ENCODE measurements at places on chromosomes 12 and 14. TPM values are rescaled to one million over a fixed set of nuclear protein-coding genes. Genes with fewer than 3 reads are reported as not detected.

- H3K36me3 ChIP-seq = peaks cover 6% of the 10 kb centered on the region
- H3K27me3 ChIP-seq = no peaks in the 10 kb centered on the region
- no peak overlapping the region for H3K27ac ChIP-seq
- no peak overlapping the region for H3K4me3 ChIP-seq
- H3K4me1 ChIP-seq = peaks cover 9% of the 10 kb centered on the region
These were observed 101.7 kb downstream of the KIF21A start for GRCh38 chr12:39341179-39341578.

- no peaks in the 10 kb centered on the region for H3K36me3 ChIP-seq
- no peak overlapping the region for H3K27ac ChIP-seq
- no peak for DNase-seq
These were observed 55.0 kb downstream of the TBK1 start for GRCh38 chr12:64506955-64507354.

DNA sequence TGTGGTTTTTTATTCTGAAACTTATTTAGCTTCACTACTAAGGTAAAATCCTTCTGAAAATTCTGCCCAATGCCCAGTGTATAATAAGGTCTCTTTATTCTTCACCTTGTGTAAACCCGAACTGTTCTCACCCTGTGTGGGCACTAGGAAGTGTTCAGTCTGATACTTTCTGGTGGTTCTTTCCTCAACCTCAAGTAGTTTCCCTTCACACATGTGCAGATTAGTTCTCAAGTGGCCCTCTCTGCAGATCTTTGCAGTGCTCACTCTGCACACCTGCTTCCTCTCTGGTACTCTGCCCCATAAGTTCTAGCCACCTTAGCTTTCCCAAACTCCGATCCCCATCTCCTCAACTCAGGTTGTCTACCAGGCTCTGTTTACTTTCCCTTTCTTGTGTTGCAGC, 61.6 kb downstream of the RAD51B start:
- no peaks in the 10 kb centered on the region for H3K27me3 ChIP-seq
- no peak overlapping the region for H3K27ac ChIP-seq
- H3K4me1 ChIP-seq = no peaks in the 10 kb centered on the region
- no peak for DNase-seq

GRCh38 chr12:114499338-114499737, 93.4 kb upstream of the TBX5 start:
- no peaks in the 10 kb centered on the region for H3K4me1 ChIP-seq
- H3K36me3 ChIP-seq = no peaks in the 10 kb centered on the region
- H3K4me3 ChIP-seq = no peak overlapping the region
- H3K27me3 ChIP-seq = 0 out of 3 replicates have a peak, but pooled peaks cover 3% of the 10 kb centered on the region
- H3K27ac ChIP-seq = no peak overlapping the region

- DNase-seq = no peak
- H3K27ac ChIP-seq = no peak overlapping the region
- no peaks in the 10 kb centered on the region for H3K36me3 ChIP-seq
- no peaks in the 10 kb centered on the region for H3K4me1 ChIP-seq
- H3K27me3 ChIP-seq = no peaks in the 10 kb centered on the region
- H3K4me3 ChIP-seq = no peak overlapping the region
These were observed 664.7 kb upstream of the FBXO33 start for GRCh38 chr14:40096968-40097367.

- H3K27ac ChIP-seq = no peak overlapping the region
- H3K4me1 ChIP-seq = peaks cover 26% of the 10 kb centered on the region
- H3K36me3 ChIP-seq = no peaks in the 10 kb centered on the region
- no peak for DNase-seq
- no peak overlapping the region for H3K4me3 ChIP-seq
- no peaks in the 10 kb centered on the region for H3K27me3 ChIP-seq
These were observed 242.5 kb downstream of the ZFP36L1 start for GRCh38 chr14:68550338-68550715.

DNA sequence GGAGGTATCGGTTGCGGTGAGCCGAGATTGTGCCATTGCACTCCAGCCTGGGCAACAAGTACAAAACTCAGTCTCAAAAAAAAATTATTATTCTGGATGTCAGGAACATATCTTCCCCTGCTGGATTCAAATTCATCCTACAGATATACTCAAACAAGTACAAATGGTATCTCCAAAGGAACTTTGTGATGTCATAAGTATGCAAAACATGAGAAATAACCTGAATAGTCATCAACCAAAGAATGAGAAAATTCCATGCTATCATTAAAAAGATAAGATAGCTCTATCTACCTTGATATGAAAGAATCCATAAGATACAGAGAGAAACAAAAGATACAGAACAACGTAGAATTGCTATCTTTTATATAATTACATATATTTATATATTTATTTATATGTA, 67.7 kb downstream of the EEA1 start:
- DNase-seq = no peak
- H3K27ac ChIP-seq = no peak overlapping the region
- H3K36me3 ChIP-seq = peaks cover 36% of the 10 kb centered on the region
- H3K27me3 ChIP-seq = no peaks in the 10 kb centered on the region
- H3K4me1 ChIP-seq = peaks cover 13% of the 10 kb centered on the region

GRCh38 chr12:88623777-88624548, 43.7 kb upstream of the KITLG start:
- H3K4me1 ChIP-seq = no peaks in the 10 kb centered on the region
- no peaks in the 10 kb centered on the region for H3K36me3 ChIP-seq
- H3K4me3 ChIP-seq = no peak overlapping the region
- no peak overlapping the region for H3K27ac ChIP-seq

- H3K4me3 ChIP-seq = no peak overlapping the region
- H3K27ac ChIP-seq = no peak overlapping the region
- no peaks in the 10 kb centered on the region for H3K27me3 ChIP-seq
- H3K36me3 ChIP-seq = peaks cover 3% of the 10 kb centered on the region
These were observed 68.5 kb downstream of the PPFIBP1 start for GRCh38 chr12:27592548-27592947.

DNA sequence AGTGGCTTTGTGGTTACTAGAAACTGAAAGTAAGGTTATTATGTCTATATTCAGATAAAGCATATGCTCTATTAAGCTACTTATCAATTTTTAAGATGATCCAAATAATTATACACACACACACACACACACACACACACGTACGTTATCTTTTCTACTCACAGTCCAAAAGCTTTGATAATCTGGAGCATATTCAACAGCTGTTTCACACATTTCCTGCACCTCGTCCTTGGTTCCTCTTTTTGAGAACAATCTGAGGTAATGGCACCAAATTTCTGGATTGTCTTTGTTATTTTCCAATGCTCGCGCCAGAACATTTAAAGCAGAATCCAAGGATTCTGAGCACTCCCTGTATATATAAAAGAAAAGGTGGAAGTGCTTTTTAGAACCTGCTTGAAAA, 37.5 kb downstream of the ZFC3H1 start:
- peak overlapping the region; percentile 23 for H3K27ac ChIP-seq
- peaks cover 7% of the 10 kb centered on the region for H3K4me1 ChIP-seq
- peaks cover 15% of the 10 kb centered on the region for H3K36me3 ChIP-seq
- H3K27me3 ChIP-seq = no peaks in the 10 kb centered on the region

DNA sequence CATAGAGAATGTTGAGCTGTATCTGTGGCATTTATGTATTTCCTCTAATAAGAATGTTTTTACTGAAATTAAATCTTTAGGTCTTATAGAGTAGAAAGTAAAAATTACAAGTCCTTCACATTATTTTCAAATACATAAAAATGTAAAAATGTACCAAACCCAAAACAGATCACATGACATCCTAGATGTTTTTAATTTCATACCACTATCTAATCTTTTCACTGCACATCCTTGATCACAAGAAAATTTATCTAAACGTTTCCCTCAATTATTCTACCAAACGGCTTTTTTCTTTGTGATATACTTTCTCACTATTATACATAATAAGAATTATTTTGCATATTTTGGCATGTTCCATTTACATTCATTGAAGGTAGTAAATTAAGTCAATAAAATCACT, 18.3 kb downstream of the SGPP1 start:
- H3K36me3 ChIP-seq = no peaks in the 10 kb centered on the region
- DNase-seq = no peak
- H3K27me3 ChIP-seq = no peaks in the 10 kb centered on the region
- H3K4me3 ChIP-seq = no peak overlapping the region

Gene DNAJC22
- total RNA-seq = 23.0 TPM

Gene IGFBP6
- 2.1 TPM for total RNA-seq

Gene FMNL3
- total RNA-seq = 1.1 TPM

Gene SLC38A6
- total RNA-seq = 12.4 TPM

Data from HepG2 (cell line).